ENCODE measurements at places on chromosomes 4 and X.

DNA sequence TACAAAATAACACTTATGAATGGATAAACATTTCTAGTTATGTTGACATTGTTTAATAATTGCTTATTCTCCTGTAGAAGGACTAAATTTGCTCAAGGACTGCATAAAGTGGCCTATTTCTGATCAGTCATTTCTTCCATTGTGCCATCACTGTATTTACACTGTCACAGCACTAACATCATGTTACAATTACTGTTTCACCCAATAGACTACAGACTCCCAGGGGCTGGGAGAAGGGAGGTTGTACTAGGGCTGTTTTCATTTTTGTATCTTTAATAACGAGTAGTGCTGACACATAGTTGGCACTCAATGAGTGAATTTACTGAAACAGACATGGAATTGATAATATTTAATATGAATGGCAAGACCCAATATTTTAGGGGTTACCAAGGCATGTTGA is 139.5 kb downstream of the SLC10A7 start:
- no peak for DNase-seq

- no peak for DNase-seq
Measured at GRCh38 chrX:143894938-143895337, 11.1 kb downstream of the UBE2NL start.

- no peak for DNase-seq
Measured at GRCh38 chr4:45215976-45216542, 489.7 kb upstream of the GNPDA2 start.

DNA sequence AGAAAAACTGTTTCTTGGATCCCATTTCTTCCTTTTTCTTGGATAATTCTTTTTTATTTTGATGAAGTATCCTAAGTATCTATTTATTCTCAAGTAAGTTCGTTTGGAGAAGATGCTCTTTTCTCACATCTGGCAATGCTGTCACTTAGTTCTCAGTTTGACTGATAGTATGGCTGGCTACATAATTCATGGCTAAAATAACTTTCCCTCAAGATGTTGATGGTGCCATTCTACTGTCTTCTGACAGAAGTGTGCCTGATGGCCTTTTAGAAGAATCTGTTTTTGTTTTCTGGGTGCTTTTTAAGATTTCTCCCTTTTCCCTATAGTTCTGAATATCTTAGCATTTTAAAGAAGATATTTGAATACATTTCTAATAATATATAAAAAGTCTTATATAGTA is 41.6 kb downstream of the EVC2 start:
- DNase-seq = no peak

DNA sequence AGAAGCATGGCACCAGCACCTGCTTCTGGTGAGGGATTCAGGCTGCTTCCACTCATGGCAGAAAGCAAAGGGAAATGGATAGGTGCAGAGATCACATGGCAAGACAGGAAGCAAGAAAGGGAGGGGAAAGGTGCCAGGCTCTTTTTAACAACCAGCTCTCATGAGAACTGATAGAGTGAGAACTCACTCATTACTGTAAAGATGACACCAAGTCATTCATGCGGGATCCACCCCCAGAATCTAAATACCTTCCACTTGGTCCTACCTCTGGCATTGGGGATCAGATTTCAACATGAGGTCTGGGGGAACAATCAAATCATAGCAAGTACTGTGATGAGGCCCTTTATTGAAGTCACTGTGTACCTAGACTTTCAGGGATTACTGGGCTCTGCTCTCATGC is 72.0 kb upstream of the PRDM5 start:
- no peak for DNase-seq

- DNase-seq = no peak
Measured at GRCh38 chrX:138928737-138929459, 217.4 kb upstream of the FGF13 start.

DNA sequence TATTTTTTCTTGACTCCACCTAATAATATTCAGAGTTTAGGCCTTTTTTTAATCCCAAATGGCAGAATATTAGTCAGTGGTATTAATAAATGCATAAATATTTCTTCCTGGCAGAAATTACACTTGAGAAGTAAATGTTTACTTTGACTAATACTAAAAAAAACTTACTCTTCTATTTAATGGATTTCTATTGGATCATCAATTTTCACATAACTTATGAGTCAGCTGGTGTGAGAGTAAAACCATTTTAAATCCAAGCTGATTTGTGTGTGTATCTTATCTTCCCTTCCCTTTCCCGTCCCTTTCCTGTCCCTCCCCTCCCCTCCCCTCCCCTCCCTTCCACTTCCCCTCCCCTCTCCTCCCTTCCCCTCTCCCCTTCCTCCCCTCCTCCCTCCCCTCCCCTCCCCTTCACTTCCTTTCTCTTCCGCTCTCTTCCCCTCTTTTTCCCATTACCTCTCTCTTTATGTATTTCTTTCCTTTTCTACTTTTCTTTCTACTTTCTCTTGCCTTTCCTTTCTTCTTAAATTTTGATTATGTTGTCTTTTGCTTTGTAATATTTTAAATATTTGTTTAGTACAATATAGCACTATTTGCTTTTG is 630.1 kb upstream of the EPHA5 start:
- DNase-seq = no peak
